ENCODE measurements at places on chromosomes 5 and 9. TPM values are rescaled to one million over a fixed set of nuclear protein-coding genes. Genes with fewer than 3 reads are reported as not detected.

Gene DMRT3
- total RNA-seq: not detected

Gene CERCAM
- total RNA-seq: 57.0 TPM

Gene ANXA6
- total RNA-seq: 560 TPM

Gene SLC34A1
- total RNA-seq: not detected

Gene BAAT
- under 0.01 TPM for total RNA-seq

All from uterine smooth muscle cell (primary cell).